ENCODE measurements at places on chromosomes 1 and 21. TPM values are rescaled to one million over a fixed set of nuclear protein-coding genes. Genes with fewer than 3 reads are reported as not detected.

ALX3 gene
- total RNA-seq = not detected

LINGO4 gene
- not detected for total RNA-seq

RAB13 gene
- total RNA-seq = 133 TPM

CRYZL1 gene
- 12.9 TPM for total RNA-seq

TRIM46 gene
- 1.4 TPM for total RNA-seq

ZBTB8B gene
- 0.01 TPM for total RNA-seq

TTC22 gene
- total RNA-seq = not detected

SAMSN1 gene
- total RNA-seq = not detected

DYNLT4 gene
- 0.67 TPM for total RNA-seq

ANKRD65 gene
- total RNA-seq = 0.07 TPM

HOOK1 gene
- total RNA-seq = 0.39 TPM

ITLN1 gene
- total RNA-seq = not detected

CALML6 gene
- total RNA-seq = 0.23 TPM

PINK1 gene
- 38.5 TPM for total RNA-seq

SLC1A7 gene
- total RNA-seq = not detected

GJB3 gene
- total RNA-seq = 8.1 TPM

GNG4 gene
- total RNA-seq = 19.4 TPM

BSND gene
- not detected for total RNA-seq

USH2A gene
- total RNA-seq = not detected

CHODL gene
- total RNA-seq = not detected
